ENCODE measurements at places on chromosomes 11 and 22. TPM values are rescaled to one million over a fixed set of nuclear protein-coding genes. Genes with fewer than 3 reads are reported as not detected.

Gene CABP7
- not detected for total RNA-seq

DNA sequence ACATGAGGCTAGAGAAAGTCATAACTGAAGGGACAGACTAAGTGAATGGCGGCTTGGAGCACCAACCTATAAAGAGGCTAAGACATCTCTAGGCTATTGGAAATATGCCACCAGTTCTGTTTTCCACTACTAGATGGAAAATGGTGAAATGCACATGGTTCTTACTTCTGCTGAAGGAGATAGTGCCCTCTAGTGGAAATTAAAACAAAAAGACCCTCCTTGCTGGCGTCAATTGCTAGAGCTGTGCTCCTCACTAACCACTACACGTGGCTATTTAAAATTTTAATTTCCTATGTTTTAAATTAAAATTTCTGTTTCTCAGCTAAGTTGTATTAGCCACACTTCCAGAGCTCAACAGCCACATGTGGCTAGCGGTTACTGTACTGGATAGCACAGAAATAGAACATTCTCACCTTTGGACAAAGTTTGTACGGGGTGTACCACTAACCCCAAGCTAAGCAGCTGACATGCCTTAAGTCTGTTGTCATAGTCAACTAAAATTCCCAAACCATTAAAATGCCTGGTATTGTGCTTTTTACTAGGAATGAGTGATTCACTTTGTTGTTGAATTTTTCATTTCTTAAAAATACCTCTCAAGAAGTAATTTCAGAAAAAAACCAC, 34.1 kb upstream of the CALCA start:
- DNase-seq = peak; percentile 10
- H3K4me1 ChIP-seq = peaks cover 2% of the 10 kb centered on the region
- peaks cover 32% of the 10 kb centered on the region for H3K27me3 ChIP-seq
- no peak overlapping the region for H3K27ac ChIP-seq

GRCh38 chr22:18148293-18148965, 1.5 kb upstream of the USP18 start:
- no peak overlapping the region for H3K27ac ChIP-seq
- H3K27me3 ChIP-seq = no peaks in the 10 kb centered on the region
- peaks cover 19% of the 10 kb centered on the region for H3K4me1 ChIP-seq

- H3K4me3 ChIP-seq = no peak overlapping the region
- H3K27ac ChIP-seq = no peak overlapping the region
- no peaks in the 10 kb centered on the region for H3K4me1 ChIP-seq
- H3K36me3 ChIP-seq = peaks cover 6% of the 10 kb centered on the region
- H3K27me3 ChIP-seq = no peaks in the 10 kb centered on the region
These were observed 28.1 kb downstream of the PGM2L1 start for GRCh38 chr11:74370123-74370522.

GRCh38 chr11:73189315-73189714, 28.8 kb upstream of the P2RY2 start:
- peaks cover 5% of the 10 kb centered on the region for H3K27me3 ChIP-seq
- H3K27ac ChIP-seq = no peak overlapping the region
- H3K4me1 ChIP-seq = peaks cover 5% of the 10 kb centered on the region
- DNase-seq = no peak

GRCh38 chr11:96075532-96075959, 151.6 kb upstream of the MTMR2 start:
- DNase-seq = peak; percentile 53
- peak overlapping the region; percentile 85 for H3K27ac ChIP-seq
- peak overlapping the region; percentile 44 for H3K4me3 ChIP-seq
- H3K4me1 ChIP-seq = peaks cover 80% of the 10 kb centered on the region
- no peaks in the 10 kb centered on the region for H3K27me3 ChIP-seq

DNA sequence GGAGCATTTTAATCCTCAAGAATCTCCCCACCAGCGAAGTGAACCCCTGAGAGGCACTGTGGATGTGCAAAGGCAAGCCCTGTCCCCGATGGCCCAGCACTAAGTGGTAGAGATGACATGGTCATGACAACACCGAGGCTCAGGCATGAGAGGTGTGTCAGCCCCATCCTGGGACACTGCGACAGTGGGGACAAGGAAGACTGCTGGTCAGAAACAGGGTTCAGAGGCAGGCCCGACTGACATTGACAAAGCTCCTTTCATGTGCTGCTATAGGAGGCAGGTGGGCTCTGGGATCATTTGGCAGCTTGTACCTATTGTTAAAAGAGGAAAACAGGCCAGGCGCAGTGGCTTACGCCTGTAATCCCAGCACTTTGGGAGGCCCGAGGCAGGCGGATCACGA, 54.3 kb upstream of the MYEOV start:
- no peak for DNase-seq
- no peaks in the 10 kb centered on the region for H3K36me3 ChIP-seq
- H3K27ac ChIP-seq = peak overlapping the region; percentile 31
- H3K27me3 ChIP-seq = peaks cover 3% of the 10 kb centered on the region
- H3K4me3 ChIP-seq = no peak overlapping the region
- peaks cover 30% of the 10 kb centered on the region for H3K4me1 ChIP-seq

Gene TLCD5
- total RNA-seq = 1.6 TPM

Gene LSP1
- 179 TPM for total RNA-seq

Gene RIBC2
- 7.7 TPM for total RNA-seq

- peak overlapping the region; percentile 89 for H3K27ac ChIP-seq
- DNase-seq = no peak
- no peaks in the 10 kb centered on the region for H3K27me3 ChIP-seq
- peaks cover 97% of the 10 kb centered on the region for H3K4me1 ChIP-seq
- H3K4me3 ChIP-seq = no peak overlapping the region
- peaks cover 65% of the 10 kb centered on the region for H3K36me3 ChIP-seq
These were observed 46.1 kb downstream of the MYH9 start for GRCh38 chr22:36341640-36342041.

Gene PGA5
- total RNA-seq = not detected

Gene ME3
- 2.8 TPM for total RNA-seq

DNA sequence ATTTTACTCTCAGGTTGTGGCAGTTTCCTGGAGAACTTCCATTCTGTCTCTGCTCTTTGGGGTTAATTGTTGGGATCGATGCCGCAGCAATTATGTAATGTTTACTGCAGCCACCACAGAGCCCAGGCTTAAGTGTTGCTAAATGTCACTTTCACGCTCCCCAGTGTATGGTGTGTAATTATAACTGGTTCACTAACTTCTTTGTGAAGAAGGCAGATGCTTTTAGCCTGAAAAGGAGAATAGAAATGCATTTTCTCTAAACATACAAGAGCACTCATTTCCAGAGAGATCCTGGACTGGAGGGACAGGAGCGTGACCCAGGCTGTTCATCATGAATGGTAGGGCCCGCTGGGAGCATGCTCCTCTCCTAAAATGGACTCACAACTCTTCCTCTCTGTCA, 132.2 kb upstream of the PLET1 start:
- no peak overlapping the region for H3K27ac ChIP-seq
- H3K27me3 ChIP-seq = no peaks in the 10 kb centered on the region
- DNase-seq = no peak
- no peaks in the 10 kb centered on the region for H3K4me1 ChIP-seq

DNA sequence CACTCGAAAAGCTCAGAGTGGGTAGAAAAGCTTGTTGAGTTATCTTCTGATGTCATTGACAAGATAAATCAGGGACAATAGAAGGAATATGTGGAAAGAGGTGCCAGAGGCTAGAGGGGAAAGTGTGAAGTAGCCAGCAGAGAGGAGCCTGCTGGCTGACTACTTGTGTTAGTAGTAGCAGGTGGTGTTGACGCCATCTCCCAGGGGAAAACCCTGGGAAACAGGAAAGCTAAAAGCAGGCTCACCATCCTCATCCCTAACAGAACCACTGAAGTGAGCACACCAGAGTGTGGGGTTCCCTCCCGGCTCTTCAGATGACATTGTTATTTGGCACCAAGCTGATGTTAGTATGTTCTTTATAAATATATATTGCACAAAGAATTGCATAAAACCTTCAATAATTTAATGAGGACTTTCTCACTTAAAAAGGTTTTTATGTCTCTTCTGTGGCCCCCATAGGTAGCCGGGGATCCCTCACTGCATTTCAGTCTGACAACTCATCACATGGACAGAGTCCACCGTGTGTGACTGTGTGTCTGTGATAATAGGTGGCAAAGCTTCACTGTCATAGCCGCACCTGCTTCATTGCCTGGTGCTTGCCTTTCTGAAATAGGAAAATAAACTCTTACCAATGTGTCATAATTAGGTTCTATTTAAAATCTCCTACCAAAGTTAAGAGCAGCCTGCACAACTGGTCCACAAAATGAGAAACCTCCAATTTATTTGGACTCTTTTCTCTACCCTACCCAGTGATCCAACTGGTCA, 63.2 kb upstream of the TOP3B start:
- no peak overlapping the region for H3K4me3 ChIP-seq
- peaks cover 11% of the 10 kb centered on the region for H3K27me3 ChIP-seq
- DNase-seq = no peak
- H3K27ac ChIP-seq = no peak overlapping the region
- H3K36me3 ChIP-seq = no peaks in the 10 kb centered on the region

GRCh38 chr22:30253205-30253852, 6.8 kb upstream of the LIF start:
- H3K27ac ChIP-seq = no peak overlapping the region
- H3K4me1 ChIP-seq = peaks cover 26% of the 10 kb centered on the region
- no peaks in the 10 kb centered on the region for H3K27me3 ChIP-seq
- no peak overlapping the region for H3K4me3 ChIP-seq

GRCh38 chr11:68646832-68647231, 37.5 kb upstream of the GAL start:
- DNase-seq = no peak
- no peak overlapping the region for H3K27ac ChIP-seq
- peaks cover 15% of the 10 kb centered on the region for H3K27me3 ChIP-seq
- no peaks in the 10 kb centered on the region for H3K36me3 ChIP-seq
- no peak overlapping the region for H3K4me3 ChIP-seq

DNA sequence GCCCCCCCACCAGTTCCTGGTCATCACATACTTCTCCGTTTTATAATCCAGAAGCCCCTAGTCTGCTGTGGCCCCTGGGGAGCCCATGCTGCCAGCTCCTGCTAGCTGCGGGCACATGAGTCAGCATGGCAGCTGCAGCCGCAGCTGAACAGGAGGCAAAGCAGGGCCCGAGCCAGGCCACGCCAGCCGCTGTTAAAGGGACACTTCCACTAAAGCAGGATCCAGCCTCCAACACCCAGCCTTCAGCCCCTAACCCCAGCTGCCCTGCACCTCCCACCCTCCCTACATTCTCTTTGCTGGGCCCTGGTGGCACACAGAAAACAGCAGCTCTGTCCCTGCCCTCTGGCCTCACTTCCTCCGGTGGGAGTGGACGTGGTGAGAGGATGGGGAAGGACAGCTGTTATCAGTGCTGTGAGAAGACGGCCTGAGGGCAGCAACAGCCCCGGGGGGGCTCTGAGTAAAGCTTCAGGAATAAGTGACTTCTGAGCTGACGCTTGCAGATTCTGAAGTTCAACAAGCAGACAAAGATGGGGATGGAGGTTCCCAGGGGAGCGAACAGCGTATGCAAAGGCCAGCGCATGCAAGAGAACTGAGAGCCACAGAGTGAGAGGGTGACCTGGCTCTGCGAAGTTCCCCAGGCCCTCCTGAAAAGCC, 688 bp upstream of the LRRC74B start:
- H3K27ac ChIP-seq = no peak overlapping the region
- H3K36me3 ChIP-seq = no peaks in the 10 kb centered on the region
- H3K27me3 ChIP-seq = peaks cover 13% of the 10 kb centered on the region
- peaks cover 21% of the 10 kb centered on the region for H3K4me1 ChIP-seq
- peak overlapping the region; percentile 68 for H3K4me3 ChIP-seq
- no peak for DNase-seq

DNA sequence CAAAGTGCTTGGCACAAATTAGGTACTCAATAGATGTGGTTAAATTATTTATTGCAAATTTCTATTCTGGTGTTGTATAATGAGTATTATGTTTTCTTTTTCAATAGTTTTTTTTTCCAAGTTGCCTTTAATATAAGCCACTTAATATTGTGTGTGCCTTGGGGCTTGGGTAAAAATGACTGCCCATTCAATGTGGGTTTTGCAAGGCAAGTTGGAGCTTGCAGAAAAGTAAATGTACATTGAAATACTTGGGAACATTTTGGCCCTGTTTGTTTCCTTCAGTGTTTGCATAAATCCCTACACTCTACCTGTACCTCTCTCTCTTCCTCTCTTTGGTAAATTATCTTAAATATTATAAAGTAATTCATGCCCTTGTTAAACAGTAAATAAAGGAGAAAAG, 2.1 kb upstream of the CCDC81 start:
- H3K4me3 ChIP-seq = no peak overlapping the region
- H3K27me3 ChIP-seq = peaks cover 9% of the 10 kb centered on the region

- H3K36me3 ChIP-seq = no peaks in the 10 kb centered on the region
- H3K4me1 ChIP-seq = no peaks in the 10 kb centered on the region
- no peak overlapping the region for H3K27ac ChIP-seq
- H3K27me3 ChIP-seq = peaks cover 3% of the 10 kb centered on the region
- H3K4me3 ChIP-seq = no peak overlapping the region
These were observed 145.7 kb upstream of the B3GAT1 start for GRCh38 chr11:134557571-134558257.

- no peak for DNase-seq
- H3K4me1 ChIP-seq = no peaks in the 10 kb centered on the region
- no peak overlapping the region for H3K27ac ChIP-seq
- H3K4me3 ChIP-seq = no peak overlapping the region
These were observed 113.1 kb downstream of the MICAL3 start for GRCh38 chr22:17911312-17911705.

GRCh38 chr11:119855066-119855465, 126.1 kb upstream of the NECTIN1 start:
- no peak overlapping the region for H3K27ac ChIP-seq
- peaks cover 9% of the 10 kb centered on the region for H3K27me3 ChIP-seq
- H3K4me1 ChIP-seq = no peaks in the 10 kb centered on the region

- no peak overlapping the region for H3K4me3 ChIP-seq
- peaks cover 57% of the 10 kb centered on the region for H3K4me1 ChIP-seq
- no peak overlapping the region for H3K27ac ChIP-seq
- H3K36me3 ChIP-seq = no peaks in the 10 kb centered on the region
These were observed 21.8 kb downstream of the NF2 start for GRCh38 chr22:29625090-29625825.

Gene FAM118B
- 8.0 TPM for total RNA-seq

GRCh38 chr11:109343242-109343641, 78.7 kb upstream of the C11orf87 start:
- DNase-seq = no peak
- H3K4me3 ChIP-seq = no peak overlapping the region
- H3K27ac ChIP-seq = no peak overlapping the region
- no peaks in the 10 kb centered on the region for H3K36me3 ChIP-seq
- no peaks in the 10 kb centered on the region for H3K27me3 ChIP-seq

DNA sequence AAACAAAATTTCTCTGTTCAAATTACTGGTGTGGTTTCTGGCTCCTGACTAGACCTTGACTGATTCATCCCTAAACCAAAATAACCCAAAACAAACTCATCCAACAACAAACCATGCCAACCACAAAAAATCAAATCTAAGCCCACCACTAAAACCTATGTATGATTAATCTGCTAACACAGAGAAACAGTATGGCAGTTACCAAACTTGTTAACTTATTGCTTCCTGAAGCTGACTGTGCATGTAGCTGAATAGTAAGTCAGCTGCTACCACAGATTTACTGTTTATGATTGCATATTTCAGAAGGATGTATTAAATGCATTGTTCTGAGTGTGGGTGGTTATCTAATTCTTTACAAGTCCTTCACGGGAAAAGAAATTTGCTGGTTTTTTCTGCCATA, 231.1 kb downstream of the SWAP70 start:
- DNase-seq = no peak
- no peaks in the 10 kb centered on the region for H3K4me1 ChIP-seq
- peaks cover 10% of the 10 kb centered on the region for H3K36me3 ChIP-seq
- H3K27ac ChIP-seq = no peak overlapping the region
- no peak overlapping the region for H3K4me3 ChIP-seq

All from activated CD4-positive, alpha-beta memory T cell treated with anti-CD3 and anti-CD28 coated beads for 36 hours (primary cell).